Stimulated activated CD8-positive, alpha-beta memory T cell treated with anti-CD3 and anti-CD28 coated beads, Interleukin-15, amount 100 ng/mL, for 24 hours (primary cell): ENCODE measurements at places on chromosomes 5 and 9.

GRCh38 chr5:180339583-180340183 lies 13.5 kb downstream of the GFPT2 start:
- DNase-seq = no peak

DNA sequence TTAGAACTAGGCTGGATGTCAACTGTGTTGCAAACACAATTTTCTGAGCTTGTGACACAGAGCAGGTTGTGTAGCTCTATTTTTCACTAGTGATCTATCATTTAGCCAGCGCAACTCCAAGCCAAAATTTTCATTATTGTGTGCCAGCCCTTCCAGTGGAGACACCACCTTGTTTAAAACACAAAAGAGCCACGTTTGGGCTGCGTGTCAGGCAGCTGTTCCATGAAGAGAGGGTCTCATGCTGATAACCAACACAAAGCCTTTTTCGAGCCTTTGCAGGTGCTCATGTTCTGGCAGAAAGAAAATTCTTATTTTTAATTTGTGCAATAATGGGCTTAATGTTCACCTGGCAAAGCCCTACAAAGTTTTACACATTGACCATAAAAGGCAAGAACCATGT lies 237.6 kb upstream of the RGMB start:
- DNase-seq = no peak

DNA sequence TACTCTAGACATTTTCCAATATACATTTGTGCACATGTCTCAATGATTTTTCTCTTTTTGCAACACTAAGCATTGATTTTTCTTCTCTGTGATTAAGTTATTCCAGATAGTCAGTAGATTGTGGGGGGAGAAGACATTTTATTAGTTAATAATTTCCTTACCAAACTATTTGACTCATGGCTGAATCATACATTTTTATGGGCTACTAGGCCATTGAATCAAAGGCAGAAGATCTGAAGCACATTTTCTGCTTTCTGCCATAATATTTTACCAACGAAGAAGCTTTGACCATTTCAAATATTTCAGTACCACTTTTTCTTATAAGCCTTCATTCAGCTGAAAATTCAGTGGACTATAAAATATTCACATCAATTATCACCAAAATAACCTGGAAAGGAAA lies 175.6 kb downstream of the IRX2 start:
- no peak for DNase-seq

- DNase-seq = no peak
These were observed 29.3 kb upstream of the HTR4 start for GRCh38 chr5:148683651-148684050.

- no peak for DNase-seq
These were observed 83.7 kb downstream of the GALNT10 start for GRCh38 chr5:154273963-154274827.

DNA sequence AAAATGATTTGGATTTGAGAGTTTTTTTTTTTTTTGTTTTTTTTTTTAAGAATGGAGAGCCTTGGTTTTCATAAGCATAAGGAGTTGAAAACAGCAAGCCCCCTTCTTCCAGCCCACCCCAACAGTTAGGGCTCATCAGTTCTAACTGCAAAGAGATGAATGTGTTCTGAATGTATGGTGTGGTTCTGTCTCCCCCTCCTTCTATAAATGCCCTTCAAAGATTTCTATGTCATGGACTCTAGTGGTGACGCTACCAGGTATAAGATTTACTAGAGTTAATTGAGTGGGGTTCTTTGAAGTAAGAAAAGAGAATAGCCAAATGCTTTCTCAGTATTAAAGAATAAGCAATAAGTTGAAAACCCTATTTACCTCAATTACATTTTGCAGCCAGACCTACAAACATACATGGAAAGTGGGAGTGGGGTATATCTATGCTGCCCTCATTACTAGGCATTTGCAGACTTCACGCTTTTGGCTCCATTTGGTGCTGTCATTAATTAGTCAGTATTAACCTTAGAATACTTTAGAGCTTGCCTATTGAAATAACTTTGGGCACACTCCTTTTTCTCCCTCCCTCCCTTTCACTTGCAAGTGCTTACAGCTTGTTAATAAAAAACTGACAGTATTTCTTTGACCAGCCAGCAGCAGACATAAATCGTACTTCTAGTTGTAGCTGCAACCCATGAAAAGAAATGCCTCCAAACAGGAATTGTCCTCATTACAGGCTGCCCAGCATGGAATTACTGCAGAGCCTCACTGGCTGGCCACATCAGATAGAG lies 667.2 kb upstream of the ZNF608 start:
- DNase-seq = no peak

DNA sequence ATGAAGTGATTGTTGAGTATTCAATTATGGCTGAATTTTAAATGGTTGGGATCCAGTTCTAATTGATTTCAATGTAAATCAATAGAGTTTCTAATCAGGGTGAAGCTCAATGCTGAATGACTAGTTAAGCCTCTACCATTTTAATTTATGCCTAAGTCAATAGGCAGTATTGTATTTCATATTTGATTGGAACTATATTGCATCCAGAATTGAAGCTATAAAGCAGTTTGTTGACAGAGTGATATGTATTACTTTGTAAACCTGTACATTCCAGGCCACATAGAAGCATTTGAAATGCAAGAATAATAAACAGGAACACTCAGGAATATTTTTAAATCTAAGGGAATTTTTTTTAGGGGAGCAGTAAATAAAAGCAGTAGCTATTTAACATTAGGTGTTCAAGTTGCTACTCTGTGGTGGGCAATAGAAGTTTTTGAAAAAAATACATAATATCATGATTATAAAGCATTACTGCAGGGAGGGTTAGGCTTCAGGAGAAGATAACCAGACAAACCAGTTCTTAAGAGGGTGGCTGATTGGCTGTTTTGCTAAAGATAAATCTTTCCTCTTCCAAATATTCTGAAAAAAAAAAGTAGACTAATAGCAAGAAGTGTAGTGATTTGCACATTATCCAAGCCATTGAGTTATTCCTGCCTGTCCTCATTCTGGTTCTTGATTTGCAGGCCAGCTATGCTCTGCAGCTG lies 492.0 kb upstream of the MEF2C start:
- no peak for DNase-seq

DNA sequence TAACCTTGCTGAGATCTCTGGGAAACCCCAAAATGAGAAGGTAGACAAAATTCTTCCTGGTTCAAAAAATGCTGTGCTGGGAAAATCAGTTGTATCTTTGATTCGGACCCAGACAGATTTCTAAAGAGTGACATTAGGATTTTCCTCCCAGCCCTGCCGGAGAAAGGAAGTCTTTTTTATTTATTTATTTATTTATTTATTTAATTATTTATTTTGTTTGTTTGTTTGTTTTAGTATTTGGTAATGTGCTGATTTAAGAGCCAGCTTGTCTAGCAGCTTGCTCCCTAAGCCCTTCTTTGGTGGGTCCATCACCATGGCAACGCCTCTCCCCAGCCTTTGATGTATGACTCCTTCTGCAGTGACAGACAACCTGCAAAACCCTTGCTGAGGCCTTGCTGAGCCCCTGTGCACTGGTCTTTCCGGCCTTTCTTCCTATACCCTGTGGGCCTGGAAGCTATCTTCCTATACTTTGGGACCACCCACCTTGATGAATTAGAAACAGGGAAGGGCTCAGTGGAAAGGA lies 60.6 kb upstream of the AFAP1L1 start:
- no peak for DNase-seq

- no peak for DNase-seq
These were observed 53.3 kb downstream of the TRPC7 start for GRCh38 chr5:136311999-136312398.

- DNase-seq = no peak
These were observed 14.1 kb downstream of the SH3TC2 start for GRCh38 chr5:149048811-149049210.
